ENCODE measurements at places on chromosomes 2 and 18.

GRCh38 chr2:77566131-77566530 lies 44.0 kb upstream of the LRRTM4 start:
- DNase-seq: no peak

DNA sequence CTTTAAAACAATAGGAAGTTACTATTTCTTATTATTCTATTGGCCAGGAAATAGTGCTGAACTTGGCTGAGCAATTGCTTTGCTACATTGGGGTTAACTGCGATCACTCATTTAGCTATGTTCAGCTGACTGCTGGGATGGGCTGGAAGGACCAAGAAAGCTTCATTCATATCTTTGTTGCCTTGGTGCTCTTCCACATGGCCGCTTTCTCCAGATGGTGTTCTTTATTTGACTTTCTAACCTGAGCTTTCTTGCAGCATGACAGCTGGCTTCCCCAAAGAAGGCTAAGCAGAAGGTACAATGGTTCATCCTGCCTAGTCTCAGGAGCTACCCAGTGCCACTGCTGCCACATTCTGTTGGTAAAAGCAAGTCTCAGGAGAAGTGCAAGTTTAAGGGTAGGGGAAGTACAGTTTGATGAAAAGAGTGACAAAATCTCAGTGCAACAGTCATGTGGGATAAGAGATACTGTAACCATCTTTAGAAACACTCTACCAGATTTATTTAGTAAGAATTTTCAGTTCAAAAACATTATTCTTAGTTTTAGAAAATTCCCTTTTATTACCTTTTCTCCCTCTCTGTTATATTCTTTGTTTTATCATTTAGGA lies 180.6 kb upstream of the RBMS1 start:
- DNase-seq: no peak

DNA sequence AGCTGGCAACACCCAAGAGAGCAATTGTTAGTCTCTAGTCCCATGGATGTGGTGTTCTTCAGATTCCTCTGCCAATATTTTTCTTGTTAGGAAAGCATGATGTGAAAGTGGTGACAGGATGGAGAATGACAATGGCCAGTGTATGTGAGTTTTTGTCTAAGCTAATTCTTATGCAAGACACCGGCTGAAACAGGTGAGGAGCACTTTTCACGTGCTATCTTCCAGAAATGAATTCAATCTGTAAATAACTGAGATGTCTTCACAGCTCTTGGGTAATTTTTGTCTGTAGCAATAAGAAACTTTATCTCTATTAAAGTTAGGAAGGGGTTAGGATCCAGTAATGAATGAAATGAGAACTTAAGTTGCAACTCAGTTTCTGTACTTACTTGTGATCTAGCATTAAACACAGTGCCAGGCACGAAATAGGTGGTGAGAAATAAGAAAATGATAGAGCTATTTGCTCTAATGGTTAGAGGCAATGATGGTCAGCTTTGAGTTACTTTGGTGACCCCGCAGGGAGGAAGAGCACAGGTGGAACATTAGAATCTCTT lies 676 bp upstream of the AGPS start:
- DNase-seq: no peak

GRCh38 chr2:30721668-30722647 lies 85.3 kb downstream of the CAPN13 start:
- DNase-seq: no peak

- no peak for DNase-seq
These were observed 10.2 kb downstream of the ANO7 start for GRCh38 chr2:241198381-241199279.

- DNase-seq: no peak
These were observed 54.2 kb downstream of the PDE1A start for GRCh38 chr2:182372661-182373060.

GRCh38 chr2:147051814-147052213 lies 793.0 kb upstream of the ACVR2A start:
- DNase-seq: no peak

GRCh38 chr2:72915907-72916742 lies 1.2 kb upstream of the EMX1 start:
- DNase-seq: no peak

- no peak for DNase-seq
These were observed 47.6 kb upstream of the STON1 start for GRCh38 chr2:48482313-48482712.

- DNase-seq: no peak
These were observed 14.8 kb downstream of the PLEKHM3 start for GRCh38 chr2:208010506-208010905.

- DNase-seq: no peak
These were observed 18.9 kb upstream of the CNNM3 start for GRCh38 chr2:96797066-96797625.

GRCh38 chr2:80073134-80073561 lies 231.4 kb downstream of the LRRTM1 start:
- no peak for DNase-seq

- DNase-seq: no peak
These were observed 220.9 kb downstream of the HDAC4 start for GRCh38 chr2:239179851-239180371.
